HepG2 (cell line): ENCODE measurements at places on chromosomes 1 and 21.

GRCh38 chr1:116311756-116312680 is 61.0 kb upstream of the ATP1A1 start:
- DNase-seq = peak; percentile 84

- DNase-seq = no peak
Observed at GRCh38 chr1:101310506-101310905, 73.7 kb downstream of the S1PR1 start.

GRCh38 chr21:41858466-41859296 is 20.5 kb downstream of the PRDM15 start:
- DNase-seq = no peak

- no peak for DNase-seq
Observed at GRCh38 chr1:7860130-7860529, 7.3 kb upstream of the UTS2 start.

DNA sequence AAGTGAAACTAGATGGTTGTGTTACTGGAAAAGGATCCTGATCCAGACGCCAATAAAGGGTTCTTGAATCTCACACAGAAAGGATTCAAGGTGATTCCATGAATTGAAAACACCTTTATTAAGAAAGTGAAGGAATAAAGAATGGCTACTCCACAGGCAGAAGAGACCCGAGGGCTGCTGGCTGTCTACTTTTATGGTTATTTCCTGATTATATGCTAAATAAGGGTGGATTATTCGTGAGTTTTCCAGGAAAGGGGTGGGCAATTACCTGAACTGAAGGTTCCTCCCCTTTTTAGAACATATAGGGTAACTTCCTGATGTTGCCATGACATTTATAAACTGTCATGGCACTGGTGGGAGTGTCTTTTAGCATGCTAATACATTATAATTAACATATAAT is 50.9 kb upstream of the WARS2 start:
- DNase-seq = no peak

GRCh38 chr1:24074817-24075589 is 36.9 kb downstream of the MYOM3 start:
- no peak for DNase-seq

DNA sequence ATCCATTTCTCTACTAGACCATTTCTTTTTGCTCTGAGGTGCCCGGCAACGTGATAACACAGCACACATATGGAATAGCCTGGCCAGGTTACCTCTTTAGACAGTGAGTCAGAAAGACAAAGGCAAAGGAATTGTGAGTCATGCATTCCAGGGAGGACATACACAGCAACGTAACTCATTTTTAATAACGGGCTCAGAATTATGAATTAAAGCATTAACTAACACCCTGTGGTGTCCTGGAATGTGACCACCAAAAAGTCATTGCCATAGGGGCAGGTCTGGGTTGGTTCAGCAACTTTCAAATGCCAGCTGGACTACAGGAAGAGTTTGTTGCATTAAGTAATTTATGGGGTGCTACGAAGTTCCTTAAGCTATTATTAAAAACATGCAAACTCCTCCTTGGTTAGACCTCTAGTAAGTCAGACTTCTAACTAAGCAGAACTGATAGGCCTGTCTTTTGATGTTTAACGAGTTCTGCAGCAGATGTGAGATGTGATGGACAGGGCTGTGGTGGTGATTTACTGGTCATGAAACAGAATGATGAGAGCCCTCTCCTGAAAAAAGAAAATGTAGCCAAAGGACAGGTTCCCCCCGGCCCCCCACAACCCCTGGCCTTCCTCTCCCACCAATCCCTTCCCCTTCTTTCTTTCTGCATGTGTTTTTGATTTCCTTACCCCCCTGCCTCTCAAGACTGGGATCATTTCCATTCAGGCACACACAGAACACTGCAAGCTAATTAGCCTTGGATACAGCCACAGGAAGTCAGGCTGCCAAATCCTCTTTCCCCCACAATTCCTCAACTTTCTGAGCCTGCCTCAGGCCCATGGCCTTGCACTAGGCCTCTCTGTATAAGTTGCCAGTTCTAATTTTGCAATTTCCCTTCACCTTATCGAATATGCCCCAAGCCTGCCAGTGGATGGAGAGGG is 88.9 kb upstream of the HAO2 start:
- DNase-seq = peak; percentile 29

DNA sequence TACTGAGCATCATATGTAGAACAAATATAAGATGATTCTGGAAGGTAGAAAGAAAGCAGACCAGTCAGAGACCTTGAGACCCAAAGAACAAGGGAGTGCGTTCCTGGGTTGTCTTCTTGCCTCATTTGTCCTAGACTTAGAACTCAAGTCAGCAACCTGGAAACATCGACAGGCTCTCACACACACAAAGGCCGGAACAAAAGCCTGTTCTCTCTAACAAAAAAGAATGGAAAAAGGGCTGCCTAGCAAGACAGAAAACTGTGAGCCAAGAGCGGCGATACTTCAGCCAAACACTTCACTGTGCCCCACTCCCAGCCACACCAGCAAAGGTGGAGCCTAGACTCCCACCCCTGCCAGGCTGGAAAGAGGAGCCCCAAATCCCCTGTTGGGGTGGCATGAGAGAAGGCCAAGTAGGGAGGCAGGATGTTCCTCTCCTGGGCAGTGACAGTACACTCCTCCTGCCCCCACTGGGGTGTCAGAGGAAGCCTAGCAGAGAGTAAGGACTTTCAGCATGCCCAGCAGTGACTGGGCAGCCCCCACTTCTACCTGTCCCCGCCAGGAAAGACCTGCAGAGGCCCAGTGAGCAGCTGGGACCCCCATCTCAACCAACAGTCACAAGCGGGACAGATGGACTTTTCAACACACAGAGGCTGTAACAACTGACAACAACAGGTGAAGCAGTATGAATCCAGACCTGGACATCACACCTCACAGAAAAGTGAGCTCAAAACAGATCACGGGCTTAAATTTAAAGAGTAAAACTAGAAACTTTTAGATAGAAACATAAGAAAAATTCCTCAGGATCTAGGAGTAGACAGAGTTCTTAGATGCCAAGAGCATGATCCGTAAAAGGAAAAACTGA is 33.0 kb downstream of the MRAP start:
- peak; percentile 10 for DNase-seq

GRCh38 chr1:202133001-202133400 is 10.3 kb downstream of the GPR37L1 start:
- DNase-seq = no peak

DNA sequence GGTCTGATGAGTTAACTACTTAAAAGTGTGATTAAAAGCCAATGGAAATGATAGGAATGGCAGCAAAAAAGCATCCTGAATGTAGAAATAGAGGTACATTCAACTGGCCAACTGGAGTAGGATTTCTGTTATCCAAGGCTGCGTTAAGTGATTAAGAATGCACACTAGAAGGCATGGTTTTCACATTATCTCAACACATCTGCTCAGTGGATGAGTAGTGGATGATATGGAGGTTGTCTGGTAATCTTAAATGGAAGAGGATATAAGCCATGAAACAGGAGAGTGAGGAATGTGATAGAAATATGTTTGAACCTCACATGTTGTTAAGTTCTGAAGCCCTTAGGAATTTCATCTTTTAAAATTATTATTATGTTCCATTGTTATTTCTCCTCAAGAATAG is 839.9 kb downstream of the USP25 start:
- DNase-seq = no peak

DNA sequence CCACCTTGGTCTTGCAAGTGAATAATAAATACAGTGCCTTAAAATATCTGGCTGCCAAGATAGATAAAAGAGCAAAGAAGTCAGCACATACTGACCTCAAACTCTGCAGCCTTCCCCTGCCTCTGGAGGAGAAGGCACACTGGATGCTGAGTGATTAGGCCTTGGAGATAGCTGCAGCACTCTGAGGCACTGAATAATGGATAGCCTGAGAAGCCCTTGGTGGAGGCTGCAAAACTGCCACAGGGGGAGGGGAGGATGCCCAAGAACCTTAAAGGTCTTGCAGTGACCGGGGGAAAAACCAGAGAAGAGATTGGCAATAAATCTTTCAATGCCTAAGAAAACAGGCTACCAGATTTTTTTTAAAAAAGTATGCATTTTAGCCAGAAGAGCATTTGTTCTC is 167.4 kb upstream of the PRMT6 start:
- DNase-seq = no peak

DNA sequence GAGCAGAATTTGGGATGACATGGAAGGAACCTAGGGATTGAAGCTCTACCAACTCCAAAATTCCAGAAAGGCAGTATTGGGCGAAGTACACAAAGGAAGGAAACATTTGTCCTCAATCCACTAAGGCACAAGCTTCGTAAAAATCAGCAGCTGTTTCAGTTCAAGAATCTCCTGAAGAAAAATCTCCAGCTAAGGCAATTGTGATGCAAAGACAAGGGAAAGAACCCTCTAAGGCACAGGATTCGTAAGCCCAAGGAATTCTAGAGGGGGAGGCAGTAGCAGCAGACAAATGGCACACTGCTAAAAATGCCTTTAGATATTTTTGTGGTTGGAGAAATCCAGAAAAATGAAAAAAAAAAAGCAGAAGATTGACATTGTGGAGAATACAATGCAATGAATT is 64.5 kb upstream of the PLPPR5 start:
- no peak for DNase-seq

GRCh38 chr1:224739303-224739996 is 123.3 kb downstream of the CNIH3 start:
- DNase-seq = no peak

DNA sequence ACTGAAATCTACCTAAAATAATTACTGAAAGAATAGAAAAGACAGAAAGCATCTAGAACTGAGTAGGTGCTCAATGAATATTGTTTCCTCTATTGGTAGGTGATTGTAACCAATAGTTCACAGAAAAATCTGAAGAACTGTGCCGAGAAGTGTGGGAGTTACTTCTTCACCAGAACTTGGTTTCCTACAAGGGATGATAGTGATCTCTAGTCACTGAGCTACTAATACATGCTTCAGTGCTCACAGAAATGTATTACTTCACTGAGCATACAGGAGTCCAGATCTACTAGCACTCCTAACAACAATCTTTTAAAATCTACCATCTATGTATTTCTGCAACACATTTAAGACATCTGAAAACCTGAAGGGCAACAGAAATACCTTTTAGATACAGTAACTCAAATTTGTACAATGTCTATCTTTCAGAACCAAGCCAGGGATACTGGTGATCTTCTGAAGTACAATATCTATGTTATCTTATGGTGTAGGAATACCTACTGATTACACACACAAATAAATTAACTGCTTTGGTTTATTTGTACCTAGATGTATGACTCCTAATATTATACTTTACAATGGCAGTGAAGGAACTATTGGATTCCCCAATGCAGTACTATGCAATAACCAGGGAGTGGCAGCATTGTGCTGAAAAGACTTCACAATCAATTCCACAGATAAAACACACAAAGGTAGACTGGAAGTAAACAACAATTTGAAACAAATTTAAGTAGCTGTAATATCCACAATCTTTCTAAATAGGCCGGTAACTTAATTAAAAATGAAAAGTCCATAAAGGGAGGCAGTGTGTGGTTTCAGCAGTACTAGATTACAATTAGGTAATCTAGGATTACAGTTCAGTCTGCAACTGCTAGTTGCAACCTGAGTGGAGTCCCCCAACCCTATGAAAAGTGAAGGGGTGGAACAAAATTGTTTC is 243.0 kb downstream of the SLC45A1 start:
- peak; percentile 61 for DNase-seq

DNA sequence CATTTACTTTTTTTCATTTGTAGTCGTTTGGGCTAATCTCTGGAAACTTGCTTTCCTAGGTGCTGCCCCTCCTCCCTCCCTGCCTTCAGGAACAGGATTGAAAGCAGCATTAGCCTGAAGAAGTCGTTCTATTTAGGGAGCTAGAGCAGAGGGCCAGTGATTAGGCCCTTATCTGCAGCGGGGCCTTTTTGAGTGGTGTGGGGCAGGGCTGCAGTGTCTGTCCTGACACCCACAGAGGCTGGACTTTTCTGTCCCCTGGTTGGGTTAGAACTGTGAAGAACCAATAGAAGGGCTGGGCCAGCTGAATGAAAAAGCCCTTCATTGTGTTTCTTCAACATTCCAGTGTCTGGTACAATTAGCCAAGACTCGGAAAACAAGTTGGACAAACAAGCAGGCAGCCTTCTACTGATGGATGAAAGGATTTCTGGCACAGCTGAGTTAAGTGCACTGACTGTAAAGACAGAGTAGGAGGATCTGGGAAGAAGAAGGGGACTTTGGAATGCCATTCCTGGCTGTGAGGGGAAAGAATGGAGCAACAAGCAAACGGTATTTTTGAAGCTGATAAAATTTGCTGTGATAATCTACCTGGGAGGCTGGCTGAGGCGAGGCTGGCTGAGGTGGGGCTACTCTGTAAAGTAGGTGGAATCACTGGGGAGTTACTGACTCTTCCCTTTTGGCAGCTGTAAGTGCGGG is 9.7 kb downstream of the MACF1 start:
- peak; percentile 99 for DNase-seq

DNA sequence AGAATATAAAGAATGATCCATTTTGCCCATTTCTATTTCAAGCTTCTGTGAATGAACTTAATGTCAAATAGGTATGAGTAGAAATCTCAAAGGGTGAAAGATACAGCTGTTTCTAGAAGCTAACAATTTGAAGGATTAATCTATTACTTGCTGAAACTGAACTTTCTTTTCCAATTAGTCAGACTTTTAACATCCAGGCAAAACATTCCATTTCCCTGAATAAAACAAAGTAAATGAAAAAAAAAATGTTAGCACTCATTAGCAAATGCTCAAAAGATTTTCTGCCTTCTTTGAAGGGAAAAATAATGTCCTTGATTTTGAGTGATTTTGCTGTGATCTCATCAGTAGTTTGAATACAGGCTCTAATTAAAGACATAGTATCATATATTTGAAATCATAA is 447.6 kb upstream of the PRMT6 start:
- no peak for DNase-seq

GRCh38 chr1:116097626-116098025 is 13.6 kb upstream of the MAB21L3 start:
- no peak for DNase-seq

- DNase-seq = no peak
Observed at GRCh38 chr1:101709721-101710120, 287.0 kb downstream of the OLFM3 start.

DNA sequence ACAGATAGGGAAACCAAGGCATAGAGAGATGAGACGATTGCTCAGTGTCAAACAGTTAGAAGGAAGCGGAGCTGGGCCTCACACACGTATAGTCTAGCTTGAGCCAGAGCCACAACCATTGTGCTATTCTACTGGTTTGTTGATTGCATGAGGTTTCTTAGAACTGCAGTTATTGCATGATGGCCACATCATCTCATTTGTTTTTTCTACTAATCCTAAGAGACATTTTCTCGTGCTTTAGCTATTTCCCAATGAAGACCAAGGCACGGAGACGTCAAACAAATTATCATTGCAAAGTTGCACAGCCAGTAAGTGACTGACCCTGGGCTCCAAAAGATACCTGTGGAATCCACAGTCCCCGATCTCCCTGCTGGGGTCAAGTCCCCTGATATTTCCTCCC is 25.1 kb upstream of the ZNF362 start:
- no peak for DNase-seq

- no peak for DNase-seq
Observed at GRCh38 chr21:46307625-46308024, 16.0 kb downstream of the C21orf58 start.

- DNase-seq = peak; percentile 54
Observed at GRCh38 chr1:89833183-89834082, 12.6 kb downstream of the LRRC8D start.

- DNase-seq = no peak
Observed at GRCh38 chr1:206687915-206688442, 3.3 kb downstream of the MAPKAPK2 start.
